Motor neuron (in vitro differentiated cells): ENCODE measurements at places on chromosomes 7 and 10.

GRCh38 chr7:50962962-50963374, 180.3 kb upstream of the GRB10 start:
- ATAC-seq, result peak; percentile 95

- no peak for ATAC-seq
Measured at GRCh38 chr7:150904011-150904909, 51.9 kb downstream of the AOC1 start.

GRCh38 chr7:107051376-107051775, 6.9 kb downstream of the PRKAR2B start:
- ATAC-seq, result no peak

GRCh38 chr10:60870416-60870728, 73.6 kb downstream of the RHOBTB1 start:
- ATAC-seq, result no peak

- ATAC-seq, result no peak
Measured at GRCh38 chr7:54841772-54842697, 83.0 kb upstream of the SEC61G start.

GRCh38 chr10:106175760-106176377, 988.6 kb downstream of the SORCS1 start:
- ATAC-seq, result no peak

GRCh38 chr7:18558910-18559309, 63.4 kb downstream of the HDAC9 start:
- ATAC-seq, result no peak

GRCh38 chr10:112336556-112337201, 37.2 kb upstream of the ACSL5 start:
- ATAC-seq, result no peak

GRCh38 chr7:83413831-83414230, 235.1 kb downstream of the SEMA3E start:
- ATAC-seq, result no peak

DNA sequence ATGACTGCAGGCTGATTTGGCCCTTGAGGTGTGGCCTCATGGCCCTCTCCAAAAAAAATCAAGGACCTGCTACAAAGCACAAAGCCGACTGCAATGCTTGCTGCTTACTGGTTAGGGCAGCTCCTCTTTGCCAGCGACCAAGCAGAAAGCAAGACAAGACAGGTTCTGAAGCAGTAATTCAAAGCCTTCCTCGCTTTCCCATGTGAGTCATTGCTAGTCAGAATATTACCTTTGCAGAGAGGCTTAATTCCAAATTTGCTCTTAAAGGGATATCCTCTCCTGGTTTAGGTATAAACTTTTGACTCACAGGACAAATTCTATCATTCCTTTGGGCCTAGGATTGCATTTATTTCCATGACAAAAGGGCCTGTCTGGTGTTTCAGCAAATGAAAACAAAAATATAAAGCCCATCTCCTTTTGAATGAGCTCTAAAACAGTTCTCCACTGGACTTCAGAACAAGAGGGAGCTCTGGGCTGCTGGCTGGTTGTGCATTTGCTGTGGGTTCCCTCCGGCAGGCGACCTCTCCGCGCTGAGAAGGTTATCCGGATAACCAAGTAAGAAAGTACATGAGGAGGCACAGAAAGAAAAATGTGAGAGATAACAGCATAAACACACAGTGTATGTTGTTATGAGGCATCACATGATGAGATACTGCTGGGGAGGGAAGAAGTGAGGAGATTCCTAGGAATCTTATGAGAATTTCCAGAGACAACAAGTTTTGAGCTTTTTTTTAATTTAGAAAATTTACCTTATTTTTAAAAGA, 90.8 kb downstream of the EGFR start:
- no peak for ATAC-seq

GRCh38 chr7:31550432-31550831, 36.5 kb downstream of the ITPRID1 start:
- no peak for ATAC-seq

- ATAC-seq, result no peak
Measured at GRCh38 chr7:77217474-77218185, 18.0 kb upstream of the FGL2 start.

DNA sequence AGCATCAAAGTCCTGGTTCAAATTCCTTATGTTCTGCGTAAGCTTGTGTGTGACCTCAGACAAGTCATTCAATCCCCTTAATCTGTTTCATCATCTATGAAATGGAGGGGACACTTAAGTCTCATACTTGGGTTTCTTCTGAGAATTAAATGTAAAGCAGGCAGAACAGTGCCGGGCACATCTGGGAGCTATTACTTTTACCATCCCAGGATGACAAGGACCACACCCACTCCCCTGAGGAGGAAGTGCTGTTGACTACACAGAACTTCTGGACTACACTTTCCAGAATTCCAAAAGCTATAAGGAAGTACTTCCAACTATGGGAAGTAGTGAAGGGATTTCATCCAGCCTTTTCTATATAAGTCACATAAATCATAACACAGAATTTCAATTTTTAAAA, 294.9 kb downstream of the IPMK start:
- ATAC-seq, result peak; percentile 20

GRCh38 chr10:133087679-133088178, at the start of gene ADGRA1:
Gene ADGRA1 (plus strand): TSS chr10:133087924. CDS start chr10:133088910, 986 bp downstream.
- ATAC-seq, result peak; percentile 78

- no peak for ATAC-seq
Measured at GRCh38 chr7:70439651-70440050, 692.3 kb upstream of the GALNT17 start.

GRCh38 chr7:2837496-2837895, 6.6 kb downstream of the GNA12 start:
- ATAC-seq, result no peak

DNA sequence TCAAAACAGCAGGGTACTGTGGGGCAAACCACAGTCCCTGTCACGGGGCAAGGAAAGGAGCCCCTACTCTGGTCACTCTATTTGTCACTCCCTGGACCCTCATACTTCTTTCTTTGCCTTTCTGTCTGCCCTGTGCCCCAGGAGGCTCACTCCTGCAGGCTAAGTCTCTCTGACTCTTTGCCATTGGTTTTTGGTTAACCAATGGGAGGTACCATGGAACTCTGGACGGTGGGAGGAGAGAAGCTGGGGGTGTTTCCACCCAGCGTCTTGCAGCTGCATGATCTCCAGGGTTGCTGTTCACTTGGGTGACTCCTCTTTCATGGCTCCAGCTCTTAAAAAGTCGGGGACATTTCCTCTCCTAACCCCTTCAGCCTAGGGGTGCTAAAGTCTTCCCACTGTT, 15.4 kb upstream of the EIF5AL1 start:
- ATAC-seq, result peak; percentile 85

GRCh38 chr7:81779706-81780105, 9.9 kb upstream of the HGF start:
- no peak for ATAC-seq

DNA sequence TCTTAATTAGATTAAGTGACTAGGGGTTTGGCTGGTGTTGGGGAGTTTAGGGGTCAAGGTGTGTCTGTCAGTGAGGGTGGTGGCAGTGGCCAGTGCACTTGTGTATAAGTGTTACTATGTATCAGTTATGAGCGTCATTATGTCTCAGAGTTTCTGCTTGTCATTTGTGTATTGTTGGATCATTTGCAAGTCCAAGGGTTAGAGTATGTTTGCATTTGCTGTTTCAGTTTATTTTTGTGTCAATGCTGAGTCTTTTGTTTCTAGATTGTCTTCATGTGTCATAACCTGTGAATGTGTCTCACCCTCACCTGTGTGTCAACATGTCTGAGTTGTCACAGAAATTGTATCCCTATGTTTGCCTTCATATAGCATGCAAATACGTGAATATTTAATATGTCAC, 97.5 kb upstream of the PAX2 start:
- ATAC-seq, result no peak

- ATAC-seq, result no peak
Measured at GRCh38 chr7:49403844-49404243, 369.6 kb upstream of the VWC2 start.

DNA sequence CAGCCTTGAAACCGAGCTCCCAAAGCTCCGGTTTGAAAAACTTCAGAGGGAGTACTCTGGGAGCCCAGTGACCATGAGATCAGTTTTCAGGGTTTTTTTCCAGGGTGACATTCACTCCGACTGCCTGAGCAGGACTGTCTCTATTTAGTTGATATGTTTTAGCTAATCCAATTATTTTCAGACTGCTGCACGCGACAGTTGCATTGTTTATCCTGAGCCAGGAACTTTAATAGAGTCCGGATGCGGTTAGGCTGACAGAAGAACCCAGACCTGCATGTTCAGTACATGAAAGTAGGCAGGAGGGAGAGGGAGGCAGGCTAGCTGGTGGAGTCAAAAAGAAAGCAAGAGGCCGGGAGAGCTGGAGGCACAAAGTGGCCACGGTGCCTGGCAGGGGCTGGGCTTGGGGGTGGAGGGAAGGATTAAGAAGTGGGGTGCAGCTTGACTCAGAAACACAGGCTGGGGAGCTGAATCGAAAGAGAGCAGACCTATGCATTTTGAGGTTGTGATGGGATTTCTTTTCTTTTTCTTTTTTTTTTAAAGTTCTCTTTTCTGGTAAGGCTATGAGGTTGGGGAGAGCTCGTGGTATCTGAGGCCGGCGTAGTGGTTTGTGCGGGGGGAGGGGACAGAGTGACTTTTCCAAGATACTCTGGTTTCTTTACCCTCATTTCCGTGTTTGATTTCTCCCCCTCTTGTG, 5.7 kb downstream of the GATA3 start:
- peak; percentile 56 for ATAC-seq

DNA sequence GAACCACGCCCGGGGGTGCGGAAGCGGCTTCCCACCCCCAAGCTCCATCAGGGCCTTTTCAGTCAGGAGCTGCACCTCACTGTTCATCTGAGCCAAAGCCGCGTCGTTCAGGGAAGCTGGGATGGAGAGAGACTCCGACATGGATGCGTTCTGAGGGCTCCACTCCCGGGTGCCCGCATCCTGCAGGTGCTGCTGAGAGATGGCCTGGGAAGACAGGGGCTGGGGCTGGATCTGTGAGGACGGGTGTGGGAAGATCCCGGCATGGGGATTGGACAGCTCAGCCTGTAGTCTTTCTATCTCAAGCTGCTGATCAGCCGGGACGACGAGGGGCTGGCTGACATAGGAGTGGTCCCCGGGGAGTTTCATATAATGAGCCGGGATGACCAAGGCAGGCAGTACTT, 45.0 kb upstream of the NMT2 start:
- peak; percentile 52 for ATAC-seq

GRCh38 chr10:43874984-43875383, 226.3 kb upstream of the ZNF32 start:
- no peak for ATAC-seq

DNA sequence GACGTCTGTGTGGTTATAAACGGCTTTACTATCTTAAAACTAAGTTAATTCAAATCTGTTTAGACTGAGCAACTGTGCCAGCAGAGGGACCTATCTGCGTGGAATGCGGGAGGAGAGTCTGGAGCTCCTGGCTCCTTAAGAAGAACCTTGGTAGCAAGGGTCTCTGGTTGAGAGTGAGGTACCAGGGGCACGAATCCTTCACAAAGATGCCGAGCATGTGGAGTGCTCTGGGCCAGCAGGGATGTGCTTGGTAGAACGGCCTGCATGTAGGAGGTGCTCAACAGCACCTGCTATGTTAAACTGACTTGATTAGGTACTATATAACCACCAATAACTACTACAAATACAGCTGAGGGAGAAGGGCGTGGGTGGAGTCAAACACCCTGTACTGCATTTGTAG, 102.6 kb downstream of the VIPR2 start:
- ATAC-seq, result peak; percentile 48

DNA sequence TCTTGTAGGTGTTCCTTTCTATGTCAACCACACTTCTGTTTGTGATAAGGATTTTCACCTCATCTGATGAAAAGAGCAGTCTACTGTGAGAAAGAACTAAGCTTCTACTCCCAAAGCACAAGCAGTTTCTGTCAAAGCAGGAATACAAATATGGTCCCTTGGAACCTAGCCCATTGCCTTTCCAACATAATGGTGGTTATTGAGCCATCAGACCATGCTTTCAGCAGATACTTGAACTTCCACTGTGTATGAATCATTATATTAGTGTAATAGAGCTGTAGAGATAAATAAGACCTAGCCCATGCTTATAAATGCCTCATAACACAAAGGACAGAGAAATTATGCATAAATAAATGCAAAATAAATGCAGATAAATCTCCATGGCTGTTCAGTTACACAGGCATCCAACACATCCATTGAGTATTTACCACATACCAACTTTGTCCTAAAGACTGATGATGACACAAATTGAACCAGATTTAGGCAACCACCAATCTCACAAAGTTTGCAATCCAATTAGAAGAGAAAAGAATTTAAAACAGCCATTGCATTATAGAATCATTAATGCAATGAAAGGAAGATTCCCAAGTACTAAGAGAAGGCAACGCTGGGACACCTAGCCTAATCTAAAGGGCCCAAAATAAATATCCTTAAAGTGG, 729.4 kb upstream of the C7orf33 start:
- no peak for ATAC-seq

DNA sequence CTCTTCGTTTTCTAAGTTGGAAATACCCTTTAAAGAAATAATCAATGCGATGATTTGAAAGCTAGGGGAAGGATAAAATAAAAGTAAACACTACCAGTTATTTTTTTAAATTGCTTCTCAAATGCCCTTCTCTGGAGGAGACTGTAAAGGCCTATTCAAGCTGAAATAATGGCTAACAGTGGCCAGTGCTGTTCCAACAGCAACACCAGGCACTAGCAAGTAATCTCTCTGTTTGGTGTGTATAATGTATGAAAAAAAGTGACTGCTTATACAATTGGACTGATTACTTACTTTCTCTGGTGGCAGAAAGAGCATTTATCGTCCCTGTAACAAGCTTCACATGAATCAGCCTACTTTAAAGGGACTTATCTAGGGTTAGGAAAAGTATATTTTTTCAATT, 102.7 kb downstream of the CSTF2T start:
- peak; percentile 64 for ATAC-seq
